Activated CD8-positive, alpha-beta memory T cell treated with anti-CD3 and anti-CD28 coated beads for 1 hour (primary cell): ENCODE measurements at places on chromosomes 12 and 14.

GRCh38 chr12:76820888-76821482 lies 57.1 kb downstream of the ZDHHC17 start:
- DNase-seq, result no peak

GRCh38 chr12:132393245-132393795 lies 63.9 kb upstream of the GALNT9 start:
- DNase-seq, result no peak

DNA sequence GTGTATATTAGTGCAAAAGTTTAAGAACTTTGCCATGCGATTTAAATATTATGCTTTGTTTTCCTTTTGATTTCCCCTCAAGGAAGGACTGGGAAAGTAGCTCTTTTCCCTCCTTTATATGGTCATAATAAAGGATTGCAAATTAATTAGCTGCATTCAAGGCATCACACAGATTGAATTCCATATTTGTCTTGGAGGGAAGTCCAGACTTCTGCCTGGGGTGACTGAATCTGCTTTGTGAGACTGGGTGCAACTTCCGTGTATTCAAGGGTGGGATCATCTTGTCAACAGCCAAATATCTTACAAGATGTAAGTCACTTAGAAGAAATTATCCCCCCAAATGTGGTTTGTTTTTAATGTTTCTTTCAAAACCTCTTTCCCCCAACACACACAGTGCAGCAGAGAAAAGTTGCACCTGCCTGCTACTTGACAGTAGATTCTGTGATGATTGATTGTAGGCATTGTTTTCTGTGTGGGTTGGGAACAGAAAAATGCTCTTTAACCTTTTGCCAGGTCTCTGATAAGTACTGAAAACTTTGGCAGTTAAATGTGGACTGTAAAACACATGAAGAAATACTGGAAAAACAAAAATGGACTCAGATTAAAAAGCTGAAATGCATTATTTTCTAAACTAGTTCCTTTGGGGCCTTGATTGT lies 28.4 kb downstream of the STK38L start:
- no peak for DNase-seq

- no peak for DNase-seq
These were observed 360 bp upstream of the SLC35F4 start for GRCh38 chr14:57866199-57866705.

DNA sequence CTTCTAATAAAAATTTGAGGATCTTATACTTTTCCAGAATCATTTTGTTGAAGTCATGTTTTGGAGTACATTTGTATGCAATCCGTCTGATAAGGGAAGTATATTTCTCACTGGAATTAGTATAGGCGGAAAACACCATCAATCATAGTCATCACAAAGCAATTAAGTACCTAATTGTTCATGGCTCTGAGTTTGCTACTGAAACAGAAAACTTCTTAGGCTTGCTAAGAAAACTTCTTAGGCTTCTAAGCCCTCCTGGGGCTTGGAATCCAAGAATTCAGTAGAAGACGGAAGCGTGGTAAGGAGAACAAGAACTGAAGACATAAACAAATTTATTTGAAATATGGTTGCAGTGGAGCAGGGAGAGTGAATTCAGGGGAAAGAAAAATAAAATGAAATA lies 636.3 kb downstream of the DIO2 start:
- no peak for DNase-seq

DNA sequence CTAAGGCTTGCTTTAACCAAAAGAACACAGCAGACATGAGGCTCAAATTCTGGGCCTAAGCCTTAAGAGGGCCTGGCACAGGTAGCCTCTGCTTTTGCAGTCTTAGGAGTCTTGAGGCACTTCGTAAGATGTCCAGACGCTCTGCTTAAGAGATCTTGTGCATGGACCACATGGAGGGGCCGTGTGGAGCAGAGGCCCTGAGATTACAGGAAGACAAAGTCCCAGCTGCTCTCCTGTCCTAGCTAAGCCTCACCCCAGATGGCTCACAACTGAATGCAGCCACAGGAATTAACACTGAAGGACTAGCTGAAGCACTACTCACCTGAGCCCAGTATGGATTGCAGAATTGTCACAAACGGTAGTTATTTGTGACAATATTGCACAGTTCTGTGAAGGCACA lies 446.0 kb downstream of the PDZRN4 start:
- DNase-seq, result no peak

- no peak for DNase-seq
These were observed 14.6 kb downstream of the MEG3 start for GRCh38 chr14:100840286-100841065.

DNA sequence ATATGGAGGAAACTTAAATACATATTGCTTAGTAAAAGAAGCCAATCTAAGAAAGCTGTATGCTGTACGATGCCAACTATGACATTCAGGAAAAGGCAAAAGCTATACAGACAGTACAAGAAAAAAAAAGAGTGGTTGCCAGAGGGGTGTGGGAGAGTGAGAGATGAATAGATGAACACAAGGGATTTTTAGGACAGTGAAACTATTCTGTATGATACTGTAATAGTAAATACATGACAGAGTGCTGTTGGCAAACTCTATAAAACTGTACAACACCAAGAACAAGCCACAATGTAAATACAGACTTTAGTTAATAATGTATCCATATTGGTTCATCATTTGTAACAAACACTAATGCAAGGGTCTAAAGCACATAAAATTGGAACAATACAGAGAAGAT lies 10.9 kb upstream of the MIPOL1 start:
- DNase-seq, result no peak

- DNase-seq, result no peak
These were observed 585.6 kb downstream of the GALC start for GRCh38 chr14:87407344-87407743.

DNA sequence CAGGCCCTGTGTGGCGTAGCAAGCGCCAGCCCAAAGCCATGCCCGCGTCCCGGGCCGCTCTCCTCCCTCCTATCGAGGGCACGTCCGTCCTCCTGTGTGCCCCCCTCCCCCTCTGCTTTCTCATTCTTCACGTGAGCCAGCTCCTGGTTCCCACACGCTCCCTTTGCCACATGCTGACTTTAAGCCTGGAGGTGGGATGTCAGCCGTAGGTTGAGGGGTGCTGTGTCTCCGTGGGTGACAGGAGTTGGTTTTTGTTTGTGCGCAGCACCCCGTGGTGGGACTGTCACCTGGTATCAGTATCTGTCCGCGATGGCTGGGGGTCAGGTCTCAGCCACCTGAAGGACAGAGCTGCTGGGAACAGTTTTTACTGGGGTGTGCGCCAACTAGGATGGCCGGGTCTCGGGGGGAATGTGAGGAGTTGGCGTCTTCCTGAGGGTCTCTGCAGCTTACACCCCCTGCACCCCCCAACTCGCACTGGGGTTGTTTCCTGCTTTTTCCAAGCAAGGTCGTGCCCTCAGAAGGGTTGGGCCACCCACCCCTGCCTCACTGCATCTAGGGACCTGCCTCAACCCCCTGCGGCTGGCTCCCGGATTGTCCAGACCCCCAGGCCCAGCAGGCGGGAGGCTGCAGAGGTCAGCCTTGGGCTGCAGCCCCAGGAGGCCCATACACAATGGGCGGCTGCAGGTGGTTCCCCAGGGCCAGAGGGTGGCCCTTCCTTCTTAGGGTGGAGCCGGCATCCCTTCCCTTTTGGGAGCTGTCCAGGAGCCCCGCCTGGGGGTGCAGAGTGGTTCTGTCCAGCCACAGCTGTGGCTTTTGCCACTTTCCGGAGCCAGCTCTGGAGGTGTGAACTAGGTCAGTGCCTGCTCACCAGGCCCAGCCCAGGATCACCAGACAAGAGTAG lies 7.3 kb downstream of the ULK1 start:
- DNase-seq, result no peak

GRCh38 chr12:1220127-1221092 lies 229.4 kb downstream of the ERC1 start:
- no peak for DNase-seq

DNA sequence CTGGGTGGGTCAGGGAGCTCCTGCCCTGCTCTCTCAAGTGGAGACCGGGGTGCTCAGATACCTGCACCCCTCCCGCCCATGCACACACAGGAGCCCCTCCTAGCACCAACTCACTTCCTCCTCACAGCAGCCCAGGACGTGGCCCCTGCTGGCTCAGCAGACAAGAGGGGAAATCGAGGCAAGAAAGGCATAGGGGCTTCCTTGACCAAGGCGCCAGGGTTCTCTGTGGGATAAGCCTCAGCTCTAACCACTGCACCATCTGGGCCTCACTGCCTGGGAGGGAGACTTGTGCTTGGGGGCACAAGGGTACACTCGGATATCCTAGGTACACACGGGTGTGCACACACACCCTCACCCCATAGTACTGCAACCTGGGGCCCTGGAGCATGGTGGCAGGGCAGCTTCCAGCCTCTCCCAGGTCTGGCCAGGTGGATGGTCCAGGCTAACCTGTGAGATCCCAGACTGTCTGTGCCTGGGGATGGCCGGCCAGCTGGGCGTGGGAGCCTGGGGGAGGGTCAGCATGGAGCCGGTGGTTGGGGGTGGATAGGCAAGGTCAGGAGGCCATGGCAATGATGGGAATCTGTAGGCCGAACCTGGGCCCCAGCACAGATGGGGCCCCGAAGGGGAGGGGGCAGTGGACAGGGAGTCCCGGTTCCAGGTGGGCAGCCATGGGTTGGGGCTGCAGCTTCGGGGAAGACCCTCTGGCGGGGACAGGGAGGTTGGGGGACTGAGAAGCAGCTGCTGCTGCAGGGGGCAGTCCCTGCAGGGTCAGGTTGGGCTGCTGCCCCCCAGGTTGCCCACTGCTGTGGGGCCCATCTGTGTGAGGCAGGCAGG lies 312.4 kb downstream of the TMEM121 start:
- DNase-seq, result no peak

DNA sequence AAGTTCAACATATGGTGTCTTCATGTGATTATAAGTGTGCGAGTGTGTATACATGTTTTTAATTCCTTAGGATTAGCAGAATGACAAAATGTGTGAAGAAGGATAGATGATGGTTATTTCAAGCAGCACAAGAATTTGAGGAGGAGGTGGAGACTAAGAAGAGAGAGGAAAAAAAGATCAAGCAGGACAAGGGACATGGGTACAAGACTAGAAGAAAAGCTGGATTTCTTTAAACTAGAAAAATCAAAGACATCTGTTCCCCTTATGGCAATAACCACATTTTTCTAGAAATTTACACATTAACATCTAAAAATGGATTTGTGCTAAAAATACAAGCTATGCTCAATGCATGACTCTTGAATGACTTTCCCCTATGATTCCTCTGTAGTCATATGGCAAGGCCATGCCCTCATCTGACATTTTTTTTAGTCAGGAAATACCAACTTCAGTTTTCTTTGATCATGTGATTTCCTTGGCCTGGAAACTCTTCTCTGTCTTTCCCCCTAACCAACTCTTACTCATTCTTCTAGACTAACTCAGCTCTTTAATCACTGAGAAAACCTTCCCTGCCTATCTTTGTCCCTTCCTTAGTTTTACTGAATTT lies 435.8 kb downstream of the NRXN3 start:
- DNase-seq, result no peak

GRCh38 chr14:95667249-95667693 lies 19.0 kb upstream of the TCL1B start:
- DNase-seq, result no peak

GRCh38 chr14:30884901-30885300 lies 10.5 kb downstream of the COCH start:
- DNase-seq, result no peak

GRCh38 chr12:32379667-32380066 lies 19.7 kb upstream of the FGD4 start:
- DNase-seq, result no peak

DNA sequence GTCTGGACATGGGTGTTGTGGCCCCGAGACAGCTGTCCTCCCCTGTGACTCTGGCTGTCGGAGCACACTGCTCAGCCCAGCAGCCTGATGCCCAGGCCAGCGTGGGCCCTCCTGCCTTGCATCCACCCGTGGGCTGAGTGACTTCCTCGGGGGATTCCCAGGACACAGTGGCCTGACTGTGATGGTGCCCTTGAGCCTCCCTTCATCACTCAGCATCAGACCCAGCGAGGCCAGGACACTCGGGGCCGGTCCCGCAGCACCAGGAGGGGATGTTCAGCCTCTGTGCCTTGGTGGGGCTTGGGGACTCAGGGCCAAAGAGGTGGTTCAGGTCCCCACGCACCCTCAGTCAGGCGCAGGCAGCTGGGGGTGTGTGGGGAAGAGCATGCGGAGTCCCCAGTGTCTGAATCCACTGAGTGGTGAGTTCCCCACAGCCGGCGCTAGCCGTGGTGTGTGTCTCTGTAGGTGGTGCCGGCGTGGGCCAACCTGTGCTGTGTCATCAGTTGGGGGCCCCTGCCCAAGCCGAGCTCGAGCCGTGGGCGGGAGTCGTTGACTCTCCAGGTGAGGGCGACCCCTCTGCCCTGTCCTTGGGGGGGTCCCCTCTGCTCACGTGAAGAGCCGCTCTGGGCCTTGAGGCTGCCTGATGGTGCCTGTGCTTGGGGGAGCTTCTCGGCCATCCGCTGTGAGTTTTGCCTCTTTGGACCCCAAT lies 185.8 kb downstream of the ADGRD1 start:
- DNase-seq, result no peak

DNA sequence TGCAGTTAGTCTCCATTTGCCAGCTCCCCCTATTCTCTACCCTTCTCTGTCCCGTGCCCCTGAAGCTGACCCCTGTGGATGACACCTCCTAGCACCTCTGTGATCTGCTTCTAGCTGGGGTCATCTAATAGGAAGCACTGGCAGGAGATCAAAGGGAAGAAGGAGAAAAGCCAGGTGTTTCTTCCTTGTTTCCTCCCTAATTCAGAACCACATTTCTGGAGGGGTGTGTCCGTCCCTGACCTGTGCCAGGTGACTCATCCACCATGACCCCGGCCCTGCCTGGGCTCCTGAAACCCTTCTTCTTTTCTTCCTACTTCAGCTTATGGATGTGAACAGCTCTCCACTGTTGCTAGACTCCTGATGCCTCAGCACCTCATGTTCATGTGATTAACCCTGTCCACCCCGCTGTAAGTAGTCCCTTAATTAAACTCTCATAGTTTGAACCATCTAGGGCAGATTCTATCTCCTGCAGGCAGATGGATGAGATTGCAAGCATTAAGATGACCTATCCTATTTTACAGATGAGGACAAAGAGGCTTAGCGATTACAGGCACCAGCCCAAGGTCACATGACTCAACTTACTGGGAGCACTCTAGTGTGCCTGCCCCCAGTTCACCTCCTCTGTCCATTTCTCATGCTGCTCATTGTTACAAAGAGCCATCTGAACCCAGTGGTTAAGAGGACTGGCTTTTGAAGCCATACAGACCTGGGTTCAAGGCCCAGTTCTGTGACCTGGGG lies 770.5 kb downstream of the MED13L start:
- DNase-seq, result no peak

- no peak for DNase-seq
These were observed 188.5 kb upstream of the TMEM132C start for GRCh38 chr12:128078301-128078971.

DNA sequence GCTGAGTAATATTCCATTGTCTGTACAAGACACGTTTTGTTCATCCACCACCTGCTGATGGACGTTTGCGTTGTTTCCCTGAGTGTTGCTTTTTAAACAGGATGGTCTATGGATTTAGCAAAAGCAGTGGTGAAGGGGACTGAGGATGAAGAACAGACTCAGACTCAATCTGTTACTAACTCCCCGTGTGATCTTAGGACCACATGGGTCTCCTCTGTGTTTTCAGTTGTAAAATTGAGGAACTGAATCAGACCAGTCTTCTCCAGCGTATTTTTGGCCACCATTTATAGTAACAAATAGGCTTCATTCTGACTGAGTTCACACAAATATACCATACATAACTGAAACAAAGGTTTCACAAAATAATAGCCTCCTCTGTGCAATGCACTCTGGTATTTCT lies 85.6 kb downstream of the FOXN3 start:
- DNase-seq, result no peak

- DNase-seq, result no peak
These were observed 21.3 kb downstream of the PRKD1 start for GRCh38 chr14:29906256-29906870.
